ENCODE measurements at places on chromosomes 12 and 14.
A peak's percentile ranks its signal among the peaks of the same experiment; 100 is the strongest.

DNA sequence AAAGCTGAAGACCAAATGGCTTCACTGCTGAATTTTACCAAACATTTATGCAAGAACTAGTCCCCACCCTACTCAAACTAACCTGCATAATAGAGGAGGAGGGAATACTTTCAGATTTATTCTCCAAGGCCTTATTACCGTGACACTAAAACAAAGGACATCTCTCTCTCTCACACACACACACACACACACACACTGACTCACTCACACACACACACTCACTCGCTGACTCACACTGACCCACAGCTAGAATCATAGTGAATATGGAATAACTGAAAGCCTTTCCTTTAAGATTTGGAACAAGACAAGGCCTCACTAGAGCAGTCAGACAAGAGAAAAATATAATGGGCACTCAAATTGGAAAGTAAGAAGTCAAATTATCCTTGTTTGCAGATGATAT lies 1014.1 kb downstream of the TMTC2 start:
- no peak for DNase-seq

GRCh38 chr12:117587631-117588287 lies 226.3 kb upstream of the NOS1 start:
- DNase-seq = peak; percentile 84

DNA sequence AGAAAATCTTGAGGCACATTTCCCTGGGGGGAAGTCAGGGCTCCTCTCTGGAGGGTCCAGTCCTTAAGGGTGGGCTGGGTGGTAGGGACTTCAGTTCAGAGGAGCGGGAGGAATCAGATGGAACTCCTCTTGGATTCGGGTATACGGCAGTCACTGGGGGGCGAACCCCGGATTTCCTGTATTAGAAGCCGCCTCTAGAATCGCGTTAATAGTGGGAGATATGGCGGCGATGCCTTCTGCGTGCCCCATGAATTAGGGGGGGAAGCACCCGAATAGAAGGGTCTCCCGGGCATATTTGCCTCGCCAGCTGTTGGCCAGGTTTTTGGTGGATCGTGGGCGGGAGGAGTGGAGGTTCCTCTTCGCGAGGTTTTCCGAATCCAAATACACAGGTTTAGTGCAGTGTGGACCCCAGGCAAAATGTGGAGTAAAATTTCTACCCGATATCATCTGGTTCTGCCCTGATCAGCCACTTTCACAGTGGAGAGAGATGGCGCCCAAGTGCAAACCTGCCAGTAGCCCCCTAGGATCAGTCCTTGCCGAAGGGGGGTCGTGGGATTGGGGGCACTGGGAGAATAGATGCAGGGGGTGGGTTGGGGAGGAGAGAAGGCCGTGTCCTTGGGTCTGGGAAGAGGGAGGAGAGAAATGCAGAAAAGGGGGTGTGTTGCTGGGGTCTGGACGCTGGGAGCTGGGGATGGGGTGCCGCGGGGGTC lies 628 bp downstream of the MEG3 start:
- DNase-seq = no peak

DNA sequence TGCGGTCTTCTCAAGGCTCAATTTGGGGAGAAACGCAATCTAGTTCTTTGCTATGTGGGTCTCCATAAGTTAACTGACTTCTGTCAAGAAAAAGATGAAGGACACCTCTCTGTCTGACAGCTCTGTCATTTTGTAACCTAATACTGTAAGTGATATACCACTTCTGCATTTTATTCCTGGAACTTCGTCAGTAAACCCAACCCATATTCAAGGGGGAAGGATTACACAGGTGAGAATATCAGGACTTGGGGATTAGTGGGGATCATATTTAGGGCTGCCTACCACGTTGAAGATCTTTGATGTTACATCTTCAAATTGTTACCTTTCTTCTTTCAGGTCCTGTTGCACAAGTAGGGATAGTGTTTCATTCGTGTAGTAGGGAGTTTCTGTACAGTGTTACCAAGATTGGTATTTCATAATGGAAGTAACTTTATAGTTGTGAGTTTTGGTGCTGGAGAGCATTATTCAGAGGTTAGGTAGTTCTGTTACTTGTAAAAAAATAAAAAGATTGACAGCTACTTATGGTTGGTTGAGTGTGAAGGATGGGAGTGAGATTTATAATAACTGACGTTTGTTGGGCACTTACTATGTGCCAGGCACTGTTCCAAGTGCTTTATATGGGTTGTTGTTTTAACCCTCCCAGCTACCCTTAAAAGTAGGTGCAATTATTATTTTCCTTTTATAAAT lies 1.6 kb downstream of the TMEM260 start:
- no peak for DNase-seq

DNA sequence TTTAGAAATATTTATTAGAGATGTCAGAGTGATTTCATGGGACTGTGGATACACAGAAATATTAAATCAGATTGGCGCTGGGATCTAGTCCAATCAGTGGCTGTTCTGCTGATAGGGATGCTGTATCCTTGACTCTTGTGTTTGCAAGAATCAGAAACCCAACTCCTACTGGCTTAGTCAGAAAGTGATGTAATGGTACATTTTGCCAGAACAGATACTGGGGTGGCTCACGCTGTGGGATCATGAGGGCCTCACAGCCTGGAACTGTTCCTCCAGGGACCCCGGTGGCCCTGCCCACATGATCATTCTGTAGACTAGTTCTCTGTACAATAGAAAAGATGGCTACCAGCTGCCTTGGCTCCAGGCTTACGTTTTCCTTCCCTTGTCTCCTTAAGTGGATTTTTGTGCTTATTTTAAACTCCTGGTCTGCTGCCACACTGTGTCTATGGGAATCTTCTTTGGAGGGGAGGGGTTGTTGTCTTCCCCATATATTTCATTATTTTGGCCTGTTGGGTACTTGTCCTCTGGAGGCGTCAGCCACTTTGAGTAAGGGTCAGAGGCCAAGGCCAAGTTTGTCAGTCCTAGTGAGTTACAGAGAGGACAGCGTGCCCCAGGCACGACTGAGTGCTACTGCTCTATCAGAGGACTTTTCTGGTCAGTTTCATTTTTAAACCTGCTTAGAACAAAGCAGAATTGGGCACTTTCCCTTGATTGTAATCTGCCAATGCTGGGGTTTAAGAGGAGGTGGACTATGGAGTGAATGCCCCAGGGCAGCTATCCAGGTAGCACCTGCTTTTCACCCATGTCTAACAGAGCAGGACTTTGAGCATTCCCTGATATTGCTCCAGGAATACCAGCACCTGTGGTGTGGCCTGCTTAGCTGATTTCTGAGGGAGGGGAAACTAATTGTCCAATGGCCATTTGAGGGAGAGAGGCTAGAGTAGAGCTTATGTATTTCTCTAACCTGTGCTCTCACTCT lies 164.3 kb downstream of the SLC5A8 start:
- DNase-seq = no peak

- DNase-seq = no peak
These were observed 56.2 kb downstream of the CRADD start for GRCh38 chr12:93733358-93733757.

- DNase-seq = peak; percentile 24
These were observed 1.5 kb downstream of the VPS37B start for GRCh38 chr12:122894193-122895121.

- DNase-seq = no peak
These were observed 56.8 kb downstream of the DUSP16 start for GRCh38 chr12:12505544-12506495.

GRCh38 chr14:22887990-22888378 lies 5.0 kb downstream of the REM2 start:
- peak; percentile 71 for DNase-seq

- no peak for DNase-seq
These were observed 20.9 kb downstream of the SYNE3 start for GRCh38 chr14:95495538-95496025.

All from head of caudate nucleus (tissue), 42 donors.